H1 (cell line): ENCODE measurements at places on chromosomes 2 and 18. TPM values are rescaled to one million over a fixed set of nuclear protein-coding genes. Genes with fewer than 3 reads are reported as not detected.

- H3K4me1 ChIP-seq, result no peaks in the 10 kb centered on the region
- DNase-seq, result no peak
- no peaks in the 10 kb centered on the region for H3K36me3 ChIP-seq
- H3K27ac ChIP-seq, result no peak overlapping the region
- H3K27me3 ChIP-seq, result no peaks in the 10 kb centered on the region
Observed at GRCh38 chr2:211093743-211094303, 537.4 kb downstream of the CPS1 start.

DNA sequence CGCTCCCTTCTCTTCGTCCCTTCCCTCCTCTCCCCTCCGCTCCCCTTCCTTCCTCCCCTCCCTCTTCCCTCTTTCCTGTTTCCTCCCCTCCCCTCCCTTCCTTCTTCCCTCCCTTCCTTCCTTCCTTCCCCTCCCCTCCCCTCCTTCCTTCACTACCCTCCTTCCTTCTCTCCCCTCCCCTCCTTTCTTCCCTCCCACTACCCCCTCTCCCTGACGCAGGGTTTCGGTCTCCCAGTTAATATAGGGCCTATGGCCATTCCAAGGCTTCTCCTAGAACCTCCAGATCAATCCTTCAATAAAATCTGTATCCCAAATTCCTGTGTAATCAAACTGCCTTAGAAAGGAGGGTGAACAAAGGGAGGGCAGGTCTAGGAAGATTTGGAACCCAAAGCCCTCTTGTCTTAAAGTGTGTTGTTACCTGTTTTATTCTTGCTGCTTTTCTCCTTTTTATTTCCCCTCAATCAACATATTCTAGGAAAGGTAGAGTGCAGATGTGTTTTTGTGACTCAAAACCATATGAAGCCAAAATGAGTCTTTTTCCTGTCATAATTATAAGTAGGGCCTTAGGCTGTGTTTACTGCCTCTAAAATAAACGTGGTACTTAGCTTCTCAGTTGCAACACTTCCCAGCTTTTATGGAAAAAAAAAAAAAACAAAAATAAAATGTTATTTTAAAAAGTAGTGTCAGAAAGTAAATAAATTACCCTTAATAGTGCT is 53.7 kb downstream of the GPD2 start:
- no peak overlapping the region for H3K27ac ChIP-seq
- no peaks in the 10 kb centered on the region for H3K36me3 ChIP-seq
- no peaks in the 10 kb centered on the region for H3K4me1 ChIP-seq
- H3K27me3 ChIP-seq, result no peaks in the 10 kb centered on the region

DNA sequence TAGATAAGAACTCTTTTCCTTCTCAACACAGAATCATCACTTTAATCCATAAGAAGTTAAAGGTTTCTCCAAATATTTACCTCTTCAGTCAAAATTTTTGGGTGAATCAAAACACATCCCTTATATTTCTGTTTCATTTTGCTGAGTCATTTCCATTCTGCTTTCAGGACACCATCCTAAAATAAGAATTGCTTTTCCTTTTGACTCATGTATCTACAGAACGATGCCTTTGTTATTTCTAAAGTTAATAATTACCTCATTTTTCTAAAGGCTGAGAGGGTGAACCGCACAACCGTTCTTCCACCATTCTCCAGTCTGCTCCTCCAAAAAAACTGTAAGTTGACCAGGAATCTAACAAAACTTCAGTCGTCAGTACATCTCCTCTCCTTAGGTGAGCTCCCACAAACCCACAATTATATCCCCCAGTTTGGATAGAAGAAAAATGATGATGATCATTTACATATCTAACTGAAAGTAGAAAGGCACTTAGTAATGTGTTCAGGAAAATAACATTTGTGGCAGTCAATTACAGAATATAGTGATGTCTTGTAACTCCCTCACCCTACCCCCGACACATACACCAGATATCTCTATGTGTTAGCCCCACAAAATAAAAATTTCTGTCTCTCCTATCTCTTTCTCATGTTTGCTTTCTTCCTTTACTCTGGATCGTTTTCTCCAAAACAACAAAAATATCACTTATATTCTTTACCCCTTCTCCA is 162.5 kb downstream of the RAD51AP2 start:
- H3K4me3 ChIP-seq, result no peak overlapping the region
- no peaks in the 10 kb centered on the region for H3K4me1 ChIP-seq
- H3K27me3 ChIP-seq, result no peaks in the 10 kb centered on the region
- DNase-seq, result no peak
- H3K27ac ChIP-seq, result no peak overlapping the region

DNA sequence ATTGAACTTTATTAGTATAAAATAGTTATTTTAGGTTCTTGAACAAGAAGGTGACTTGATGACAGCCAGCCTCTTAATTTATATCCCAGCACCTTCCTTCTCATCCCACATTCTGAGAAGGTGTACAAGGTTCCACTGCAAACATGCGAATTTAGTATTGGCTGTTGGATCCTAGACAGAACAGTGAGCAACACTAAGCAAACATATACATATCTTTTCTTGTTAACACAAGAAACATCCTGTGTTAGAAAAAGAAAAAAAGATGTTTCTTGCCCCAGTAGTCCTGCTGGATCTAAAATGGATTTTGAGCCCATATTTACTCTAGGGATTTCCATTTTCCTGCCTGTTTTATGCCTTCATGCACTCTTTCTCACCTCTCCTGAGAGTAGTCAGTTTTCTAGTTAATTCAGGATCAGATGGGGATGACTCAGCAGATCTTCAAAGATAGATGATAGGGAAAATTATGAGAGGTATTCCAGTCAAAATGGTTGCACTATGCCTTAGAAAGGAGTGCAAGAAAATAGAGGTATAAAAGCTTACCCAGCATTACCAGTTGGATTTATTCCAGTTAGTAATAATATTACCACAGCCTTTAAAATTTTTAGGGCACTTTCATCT is 336.5 kb downstream of the MEIS1 start:
- no peaks in the 10 kb centered on the region for H3K36me3 ChIP-seq
- no peak overlapping the region for H3K27ac ChIP-seq
- H3K27me3 ChIP-seq, result no peaks in the 10 kb centered on the region
- H3K4me3 ChIP-seq, result no peak overlapping the region
- H3K4me1 ChIP-seq, result no peaks in the 10 kb centered on the region

Gene C1QL2
- 0.88 and 1.1 TPM in 2 replicates for total RNA-seq

DNA sequence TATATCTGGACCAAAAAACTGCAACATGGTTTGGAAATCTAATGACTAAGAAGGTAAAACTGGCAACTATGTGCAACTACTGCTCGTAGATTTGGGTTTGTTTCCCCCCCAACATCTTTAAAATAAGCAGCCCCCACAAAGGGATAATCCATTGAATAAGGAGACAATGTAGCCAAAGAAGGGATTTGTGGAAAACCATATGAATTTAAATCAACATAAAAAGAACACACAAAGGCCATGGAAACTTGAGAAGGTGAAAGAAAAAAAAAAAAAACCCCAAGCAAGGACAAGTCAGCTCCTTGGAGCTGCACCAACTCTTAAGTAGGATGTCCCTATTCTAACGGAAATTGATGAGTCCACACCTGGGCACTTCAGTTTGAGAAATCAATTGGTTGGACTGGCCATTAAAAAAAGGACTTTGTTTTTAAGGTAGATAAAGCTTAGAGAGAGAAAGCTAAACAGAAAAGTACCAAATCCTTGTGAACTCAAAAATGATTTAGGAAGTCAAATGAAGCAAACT is 53.7 kb upstream of the ST8SIA5 start:
- no peak overlapping the region for H3K27ac ChIP-seq
- DNase-seq, result no peak
- no peaks in the 10 kb centered on the region for H3K36me3 ChIP-seq
- no peak overlapping the region for H3K4me3 ChIP-seq
- H3K27me3 ChIP-seq, result no peaks in the 10 kb centered on the region
- no peaks in the 10 kb centered on the region for H3K4me1 ChIP-seq

DNA sequence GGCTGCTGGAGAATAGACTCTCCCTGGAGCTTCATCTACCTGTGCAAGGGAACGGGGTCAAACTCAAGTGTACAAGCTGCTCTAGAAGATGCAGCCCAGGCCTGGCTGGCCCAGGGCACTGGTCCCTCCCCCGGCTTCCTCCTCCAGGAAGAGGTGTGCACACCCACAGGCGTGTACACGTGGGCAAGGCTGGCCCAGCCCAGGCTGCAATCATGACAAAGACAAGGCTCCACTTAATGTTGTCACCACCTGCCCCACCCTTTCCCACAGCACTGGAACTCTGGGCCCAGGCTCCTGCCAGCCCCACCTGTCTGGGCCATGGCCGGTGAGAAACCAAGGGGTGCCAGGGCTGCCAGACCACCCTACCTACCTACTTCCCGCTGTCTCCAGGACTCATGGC is 29.6 kb upstream of the ALPP start:
- H3K4me3 ChIP-seq, result no peak overlapping the region
- H3K27ac ChIP-seq, result no peak overlapping the region
- H3K36me3 ChIP-seq, result no peaks in the 10 kb centered on the region
- H3K27me3 ChIP-seq, result peaks cover 25% of the 10 kb centered on the region
- no peak for DNase-seq

GRCh38 chr18:43093646-43094045 is 21.8 kb downstream of the RIT2 start:
- no peaks in the 10 kb centered on the region for H3K36me3 ChIP-seq
- DNase-seq, result no peak
- no peaks in the 10 kb centered on the region for H3K4me1 ChIP-seq
- H3K4me3 ChIP-seq, result no peak overlapping the region

DNA sequence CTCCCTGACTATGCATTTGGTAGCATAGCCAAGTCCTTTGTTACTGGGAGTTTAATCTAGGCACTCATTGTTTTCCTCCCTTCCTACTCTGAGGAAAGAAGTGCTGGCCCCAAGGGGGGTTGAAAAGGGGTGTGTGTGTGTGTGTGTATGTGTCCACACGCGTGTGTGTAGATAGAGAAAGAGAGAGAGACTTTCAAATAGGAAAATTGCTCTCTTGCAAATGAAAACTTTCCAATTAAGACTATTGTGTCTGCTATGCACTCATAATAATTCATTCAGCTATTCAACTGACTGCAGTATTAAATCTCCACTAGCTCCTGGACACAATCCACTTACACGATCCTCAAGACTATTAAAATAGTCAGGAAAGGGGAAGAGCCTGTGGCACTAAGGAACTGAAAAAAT is 92.9 kb upstream of the CSRNP3 start:
- H3K27me3 ChIP-seq, result no peaks in the 10 kb centered on the region
- no peaks in the 10 kb centered on the region for H3K36me3 ChIP-seq
- no peak for DNase-seq
- peaks cover 5% of the 10 kb centered on the region for H3K4me1 ChIP-seq

Gene RUFY4
- total RNA-seq, result 0.32 TPM in 1 of 2 replicates, not detected in the other

Gene RGPD3
- total RNA-seq, result 0.17 TPM in 1 of 2 replicates, not detected in the other

GRCh38 chr2:197296835-197297234 is 13.7 kb downstream of the ANKRD44 start:
- H3K36me3 ChIP-seq, result no peaks in the 10 kb centered on the region
- DNase-seq, result no peak
- H3K27me3 ChIP-seq, result no peaks in the 10 kb centered on the region
- no peak overlapping the region for H3K27ac ChIP-seq

Gene CNTNAP5
- total RNA-seq, result 0.17 and 0.76 TPM in 2 replicates

DNA sequence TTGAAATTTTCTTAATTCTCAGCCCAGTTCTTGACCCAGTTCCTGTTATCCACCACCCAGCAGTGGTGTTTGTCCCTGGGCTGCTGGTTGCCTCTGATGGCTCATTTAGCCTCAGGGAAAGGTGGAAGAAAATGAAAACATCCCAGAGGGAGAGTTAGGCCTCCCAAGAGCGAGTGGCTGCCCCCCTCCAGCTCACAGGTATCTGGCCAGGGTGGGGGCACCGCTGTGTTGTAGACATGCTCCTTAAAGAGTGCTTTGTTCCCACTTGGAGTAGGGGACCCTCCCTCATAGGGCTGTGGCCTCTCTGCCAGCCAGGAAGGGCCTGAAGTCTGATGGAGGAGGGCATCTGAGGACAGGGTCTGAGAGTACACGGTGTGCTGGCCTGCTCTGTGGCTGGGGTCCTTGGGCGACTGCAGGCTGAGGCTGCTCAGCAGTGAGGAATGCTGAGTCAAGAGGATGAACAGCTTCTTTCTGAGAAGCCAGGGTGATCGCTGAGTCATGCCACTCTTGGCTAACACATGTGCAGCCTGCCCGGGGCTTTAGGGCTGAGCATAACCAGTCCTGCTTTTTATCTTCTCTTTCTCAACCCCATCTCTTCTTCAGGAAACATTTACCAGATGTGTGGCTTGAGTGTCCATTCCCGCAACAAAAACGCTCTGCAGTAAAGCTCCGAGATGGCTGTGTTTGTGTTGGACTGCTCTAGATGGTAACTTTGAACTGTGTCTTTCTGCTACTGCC is 72.3 kb downstream of the IL1R2 start:
- H3K4me1 ChIP-seq, result no peaks in the 10 kb centered on the region
- no peak for DNase-seq
- H3K27ac ChIP-seq, result no peak overlapping the region
- H3K4me3 ChIP-seq, result no peak overlapping the region
- H3K36me3 ChIP-seq, result no peaks in the 10 kb centered on the region
- no peaks in the 10 kb centered on the region for H3K27me3 ChIP-seq

DNA sequence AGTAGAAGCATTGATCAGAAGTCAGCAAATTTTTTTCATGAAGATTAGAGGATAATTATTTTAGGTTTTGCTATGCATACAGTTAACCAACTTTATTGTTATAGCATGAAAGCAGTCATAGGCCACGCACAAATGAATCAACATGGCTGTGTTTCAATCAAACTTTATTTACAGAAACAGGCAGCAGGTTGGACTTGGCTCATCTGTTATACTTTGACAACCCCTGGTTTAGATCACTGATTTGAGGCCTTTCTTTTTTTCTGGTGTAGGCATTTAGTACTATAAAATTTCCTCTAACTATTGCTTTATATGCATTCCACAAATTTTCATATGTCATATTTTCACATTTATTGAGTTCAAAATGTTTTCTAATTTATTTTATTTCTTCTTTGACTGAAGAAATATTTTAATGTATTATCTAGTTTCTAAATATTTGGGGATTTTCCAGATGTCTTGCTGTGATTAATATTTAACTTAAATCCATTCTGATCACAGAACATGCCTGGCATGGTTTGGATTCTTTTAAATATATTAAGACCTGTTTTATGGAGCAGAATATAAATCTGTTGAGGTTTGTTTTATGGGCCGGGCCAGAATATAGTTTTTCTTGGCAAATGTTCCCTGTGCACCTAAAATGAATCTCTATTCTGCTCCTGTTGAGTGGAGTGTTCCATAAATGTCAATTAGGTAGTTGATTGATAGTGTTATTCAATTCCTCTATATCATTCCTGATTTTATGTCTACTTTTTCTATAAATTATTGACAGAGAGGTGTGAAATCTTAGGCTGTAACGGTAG is 116.3 kb upstream of the KLHL29 start:
- H3K4me3 ChIP-seq, result no peak overlapping the region
- no peaks in the 10 kb centered on the region for H3K27me3 ChIP-seq
- no peak overlapping the region for H3K27ac ChIP-seq
- no peaks in the 10 kb centered on the region for H3K4me1 ChIP-seq
- no peak for DNase-seq

- peak; percentile 19 for DNase-seq
- H3K27me3 ChIP-seq, result no peaks in the 10 kb centered on the region
- H3K36me3 ChIP-seq, result peaks cover 27% of the 10 kb centered on the region; the same call in 1 of the 2 replicates
- peak within 1 kb of the TSS; percentile 81 for H3K4me3 ChIP-seq
- H3K27ac ChIP-seq, result peak within 1 kb of the TSS; percentile 84
Observed at GRCh38 chr2:42568401-42569115, at the start of gene MTA3. Gene MTA3, plus strand, starts transcription at chr2:42568632. Its CDS starts 114 bp downstream, at chr2:42568746.

Gene ROCK2
- 28.8 and 29.0 TPM in 2 replicates for total RNA-seq

GRCh38 chr18:75070625-75071483 is 138.1 kb downstream of the PTGR3 start:
- no peaks in the 10 kb centered on the region for H3K4me1 ChIP-seq
- no peaks in the 10 kb centered on the region for H3K27me3 ChIP-seq
- H3K27ac ChIP-seq, result no peak overlapping the region
- no peak for DNase-seq
- no peaks in the 10 kb centered on the region for H3K36me3 ChIP-seq

- no peak overlapping the region for H3K27ac ChIP-seq
- no peak for DNase-seq
- peaks cover 2% of the 10 kb centered on the region; the same call in 1 of the 2 replicates for H3K4me1 ChIP-seq
- no peak overlapping the region for H3K4me3 ChIP-seq
- H3K36me3 ChIP-seq, result no peaks in the 10 kb centered on the region
- no peaks in the 10 kb centered on the region for H3K27me3 ChIP-seq
Observed at GRCh38 chr2:36562973-36563532, 34.9 kb downstream of the FEZ2 start.
